ENCODE measurements at places on chromosomes 7 and 10.
A peak's percentile ranks its signal among the peaks of the same experiment; 100 is the strongest.

- no peak for DNase-seq
Measured at GRCh38 chr10:103632247-103632642, 138.7 kb downstream of the NEURL1 start.

DNA sequence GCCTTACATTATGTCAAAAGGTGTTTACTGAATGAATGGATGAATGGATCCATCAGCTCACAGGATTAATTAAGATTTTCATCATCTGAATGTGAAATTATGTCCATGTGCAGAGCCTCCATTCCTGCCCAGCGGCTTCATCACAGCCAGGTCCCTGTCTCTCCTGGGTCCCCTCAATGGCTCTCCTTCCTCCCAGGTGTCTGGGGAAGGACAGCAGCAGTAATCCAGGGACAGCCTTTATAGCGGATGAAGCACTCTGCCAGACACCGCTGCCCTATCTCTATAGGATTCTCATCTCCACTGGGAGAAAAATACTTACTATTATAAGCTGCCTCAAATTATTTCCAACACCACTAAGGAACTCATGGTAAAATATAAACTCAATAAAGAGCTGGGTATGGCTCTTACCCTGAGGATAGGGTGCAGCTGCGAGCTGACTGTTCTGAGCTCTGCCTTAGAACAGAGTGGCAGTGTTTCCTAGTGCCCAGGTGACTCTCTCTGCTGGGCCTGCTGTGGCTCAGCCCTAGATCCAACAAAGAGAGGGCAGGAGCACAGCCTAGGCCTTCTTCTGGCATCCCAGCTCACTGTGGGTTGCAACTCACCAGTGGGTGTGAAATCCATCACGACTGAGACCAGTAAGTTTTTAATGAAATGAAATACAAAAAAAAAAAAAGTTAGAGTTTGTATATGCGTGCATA lies 38.3 kb downstream of the GPRIN2 start:
- no peak for DNase-seq

DNA sequence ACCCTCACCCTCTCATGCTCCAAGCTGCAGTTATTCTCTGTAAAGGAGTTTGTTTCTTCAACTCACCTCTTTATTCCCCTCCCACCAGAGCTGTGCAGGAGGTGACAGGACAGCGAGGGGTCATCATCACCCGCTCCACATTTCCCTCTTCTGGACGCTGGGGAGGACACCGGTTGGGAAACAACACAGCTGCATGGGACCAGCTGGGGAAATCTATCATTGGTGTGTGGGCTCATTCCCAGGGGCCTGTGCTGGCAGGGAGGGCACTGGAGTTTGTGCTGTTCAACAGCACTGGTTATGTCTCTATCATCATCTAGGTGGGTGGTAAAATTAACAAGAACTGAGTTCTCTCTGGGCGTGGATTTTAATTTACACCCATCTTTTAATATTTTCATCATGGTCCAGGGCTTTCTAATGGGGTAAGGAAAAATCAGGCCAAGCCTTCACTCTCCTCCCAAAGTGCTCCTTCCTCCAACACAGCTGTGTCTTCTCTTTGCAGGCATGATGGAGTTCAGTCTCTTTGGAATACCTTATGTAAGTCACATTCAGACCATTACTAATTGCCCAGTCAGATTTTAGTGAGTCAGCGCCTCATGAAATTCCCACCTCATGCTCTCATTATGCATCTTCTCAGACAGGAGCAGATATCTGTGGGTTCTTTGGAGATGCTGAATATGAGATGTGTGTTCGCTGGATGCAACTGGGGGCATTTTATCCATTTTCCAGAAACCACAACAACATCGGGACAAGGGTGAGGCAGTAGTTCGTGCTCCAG lies 61.6 kb downstream of the PRSS58 start:
- DNase-seq = peak; percentile 85

GRCh38 chr7:101018271-101019167 lies 1.4 kb upstream of the MUC17 start:
- DNase-seq = peak; percentile 34

DNA sequence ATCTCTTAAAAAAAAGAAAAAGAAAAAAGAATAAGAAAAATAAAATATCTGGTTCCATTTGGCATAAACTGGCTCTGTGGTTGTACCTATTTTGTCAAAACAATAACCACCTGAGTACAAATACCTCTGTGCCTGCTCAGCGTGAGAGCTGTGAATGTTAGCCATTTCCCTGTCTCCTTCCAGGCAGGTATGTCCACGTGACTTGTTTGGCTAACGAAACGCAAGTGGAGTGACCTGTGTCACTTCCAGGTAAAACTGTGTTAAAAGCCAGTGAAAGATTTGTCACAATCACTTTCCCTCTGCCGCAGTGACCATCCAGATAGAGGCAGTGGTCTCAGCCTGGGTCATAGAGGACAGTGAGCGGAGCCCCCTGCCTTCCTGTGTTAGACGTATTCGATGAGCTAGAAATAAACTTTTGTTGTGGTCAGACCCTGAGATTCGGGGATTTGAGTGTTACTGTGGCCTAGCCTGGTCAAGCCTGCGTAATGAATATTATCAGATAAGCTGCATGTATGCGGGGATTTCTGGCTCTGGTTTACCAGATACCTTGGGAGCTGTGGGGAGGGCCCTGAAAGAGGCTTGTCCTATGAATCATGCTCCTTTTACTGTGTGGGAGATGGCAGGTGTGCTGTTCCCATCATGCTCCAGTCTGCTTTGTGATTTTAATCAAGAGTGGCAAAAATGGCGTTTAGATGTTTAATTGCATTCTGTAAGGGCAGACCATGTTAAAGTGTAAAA lies 3.8 kb downstream of the PTER start:
- DNase-seq = no peak

DNA sequence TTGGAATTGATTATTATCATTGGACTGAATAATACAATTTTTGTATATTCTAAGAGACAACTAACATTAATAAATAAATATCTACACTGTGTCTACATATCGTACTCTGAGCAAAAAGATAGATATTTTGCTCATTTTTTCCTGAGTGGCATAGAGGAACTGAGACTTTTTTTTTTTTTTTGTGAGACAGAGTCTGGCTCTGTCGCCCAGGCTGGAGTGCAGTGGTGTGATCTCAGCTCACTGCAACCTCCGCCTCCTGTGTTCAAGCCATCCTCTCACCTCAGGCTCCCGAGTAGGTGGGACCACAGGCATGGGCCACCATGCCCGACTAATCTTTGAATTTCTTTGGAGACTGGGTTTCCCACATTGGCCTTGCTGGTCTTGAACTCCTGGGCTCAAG lies 14.0 kb downstream of the KMT2E start:
- no peak for DNase-seq

DNA sequence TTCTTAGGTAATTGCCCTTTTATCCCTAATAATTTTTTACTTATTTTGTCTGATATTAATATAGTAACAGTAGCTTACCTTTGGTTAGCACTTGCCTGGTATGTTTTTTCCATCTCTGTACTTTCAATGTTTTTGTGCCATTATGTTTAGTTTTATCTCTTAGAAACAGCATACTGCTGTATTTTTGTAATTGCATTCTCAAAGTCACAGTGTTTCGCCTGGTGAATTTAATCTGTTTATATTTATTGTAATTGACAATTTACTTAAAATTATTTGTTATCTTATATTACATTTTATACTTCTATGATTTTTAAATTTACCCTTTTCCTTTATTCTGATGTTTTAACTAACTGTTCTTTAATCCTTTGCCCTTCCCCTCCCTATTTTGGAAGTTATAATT lies 166.4 kb downstream of the RELN start:
- no peak for DNase-seq

GRCh38 chr7:94313926-94314325 lies 80.8 kb upstream of the COL1A2 start:
- no peak for DNase-seq

- DNase-seq = no peak
Measured at GRCh38 chr10:100184426-100184825, 1.4 kb downstream of the ERLIN1 start.

DNA sequence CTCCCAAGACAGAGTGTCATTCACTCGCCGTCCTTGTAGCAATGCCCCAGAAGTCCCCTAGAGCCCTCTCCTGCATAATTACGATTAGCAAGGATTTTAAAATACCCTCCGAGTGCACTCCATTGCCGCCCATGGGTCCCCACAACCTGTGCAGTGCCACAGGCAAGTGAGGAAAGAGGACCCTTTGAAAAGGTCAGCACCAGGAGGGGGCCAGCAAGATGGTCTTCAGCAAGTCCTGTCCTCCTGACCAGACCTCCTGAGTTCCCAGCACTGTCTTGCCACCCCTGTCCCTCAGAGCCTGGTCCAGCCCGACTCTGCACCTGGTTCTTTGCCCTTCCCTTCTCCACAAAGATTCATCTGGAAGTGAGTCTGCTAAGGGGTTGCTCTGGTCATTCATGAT lies 32.1 kb downstream of the CLRN3 start:
- DNase-seq = no peak

DNA sequence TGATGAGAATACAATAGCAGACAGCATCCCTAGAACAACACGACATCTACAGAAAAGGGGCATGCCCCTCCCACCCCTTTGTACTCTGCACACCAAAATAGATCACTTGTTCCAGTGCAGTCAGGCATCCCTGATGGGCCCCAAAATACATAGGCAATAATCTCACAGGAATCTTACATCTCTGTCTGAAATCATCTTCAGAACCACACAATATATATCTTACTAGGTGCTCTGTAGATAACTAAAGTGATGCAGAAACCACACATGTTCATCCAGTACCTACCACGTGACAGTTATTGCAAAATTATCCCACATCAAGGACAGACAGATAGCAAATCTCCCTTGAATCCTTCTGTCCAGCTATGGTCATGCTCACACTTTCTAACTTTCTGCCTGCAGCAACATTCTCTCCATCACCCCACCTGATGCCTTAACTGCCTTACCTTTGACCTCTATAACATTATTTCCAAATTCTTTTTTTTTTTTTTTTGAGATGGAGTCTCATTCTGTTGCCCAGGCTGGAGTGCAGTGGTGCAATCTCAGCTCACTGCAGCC lies 30.7 kb downstream of the ST8SIA6 start:
- DNase-seq = no peak

- DNase-seq = no peak
Measured at GRCh38 chr10:34962866-34963265, 127.3 kb downstream of the CUL2 start.

DNA sequence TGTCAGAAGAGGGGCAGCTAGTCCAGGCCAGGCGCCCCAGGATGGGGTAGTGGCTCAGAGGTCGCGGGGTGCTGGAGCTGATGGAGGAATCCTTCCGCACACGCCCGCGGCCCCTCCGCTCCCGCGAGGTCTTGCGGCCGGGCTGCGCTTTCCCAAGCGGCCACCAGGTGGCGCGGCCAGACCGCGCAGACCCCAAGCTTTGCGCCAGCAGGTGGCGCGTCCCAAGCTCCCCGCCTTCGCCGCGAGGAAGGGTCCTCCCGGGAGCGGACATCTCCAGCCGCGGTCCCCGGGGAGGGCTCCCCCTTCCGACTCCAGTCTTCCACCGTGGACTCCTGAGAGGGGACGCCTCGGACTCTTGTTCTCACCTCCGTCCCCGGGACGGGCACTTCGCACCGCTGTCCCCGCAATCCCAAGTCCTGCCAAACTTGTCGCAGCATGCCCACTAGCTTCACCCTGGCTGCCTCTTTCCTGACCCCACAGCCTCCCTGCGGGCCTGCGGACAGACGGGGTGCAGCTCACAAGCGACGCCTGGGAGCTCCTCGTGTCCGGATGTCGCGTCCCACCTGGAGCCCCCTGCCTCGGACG lies 19.4 kb downstream of the KCNK18 start:
- peak; percentile 72 for DNase-seq

DNA sequence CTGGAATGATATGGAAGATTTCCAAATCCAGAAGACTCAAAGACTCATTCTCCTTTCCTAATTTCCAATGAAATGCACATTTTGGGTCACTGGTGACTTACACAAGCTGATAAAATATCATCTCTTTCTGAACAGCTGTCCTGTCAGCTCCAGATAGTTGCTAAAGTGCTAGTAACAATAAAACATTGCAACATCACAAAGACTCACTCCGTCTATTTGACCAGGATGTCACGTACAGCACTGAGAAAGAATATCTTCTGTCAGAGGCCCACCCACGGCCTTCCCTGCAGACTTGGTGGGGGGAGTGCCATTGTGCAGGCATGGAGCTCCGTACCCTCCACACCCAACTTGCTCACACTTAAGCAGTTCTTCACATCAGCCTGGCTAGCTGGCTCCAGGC lies 78.9 kb upstream of the EGR2 start:
- DNase-seq = no peak

Data from SJCRH30 (cell line).